ENCODE measurements at places on chromosomes 3 and 15. TPM values are rescaled to one million over a fixed set of nuclear protein-coding genes. Genes with fewer than 3 reads are reported as not detected.
A peak's percentile ranks its signal among the peaks of the same experiment; 100 is the strongest.

The CACNA2D2 gene
- total RNA-seq, result 5.8 TPM

The WDR93 gene
- not detected for total RNA-seq

The PLOD2 gene
- 78.8 TPM for total RNA-seq

The PLA2G4F gene
- total RNA-seq, result 45.2 TPM

The STX19 gene
- 13.0 TPM for total RNA-seq

DNA sequence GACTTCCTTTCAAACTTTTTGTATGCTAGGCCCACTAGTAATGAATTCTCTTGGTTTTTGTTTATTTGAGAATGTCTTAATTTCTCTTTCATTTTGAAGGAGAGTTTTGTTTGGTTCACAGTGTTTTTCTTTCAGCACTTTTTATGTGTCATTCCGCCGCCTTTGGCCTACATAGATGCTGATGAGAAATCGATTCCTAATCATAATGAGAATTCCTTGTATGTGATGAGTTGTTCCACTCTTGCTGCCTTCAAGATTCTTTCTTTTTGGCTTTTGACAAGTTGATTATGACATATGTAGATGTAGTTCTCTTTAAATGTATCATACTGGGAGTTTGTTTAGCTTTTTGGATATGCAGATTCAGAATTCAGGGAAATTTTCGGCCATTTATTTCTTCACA, 35.5 kb downstream of the CERS3 start:
- no peak overlapping the region for H3K27ac ChIP-seq
- no peaks in the 10 kb centered on the region for H3K36me3 ChIP-seq
- no peaks in the 10 kb centered on the region for H3K27me3 ChIP-seq
- DNase-seq, result no peak

DNA sequence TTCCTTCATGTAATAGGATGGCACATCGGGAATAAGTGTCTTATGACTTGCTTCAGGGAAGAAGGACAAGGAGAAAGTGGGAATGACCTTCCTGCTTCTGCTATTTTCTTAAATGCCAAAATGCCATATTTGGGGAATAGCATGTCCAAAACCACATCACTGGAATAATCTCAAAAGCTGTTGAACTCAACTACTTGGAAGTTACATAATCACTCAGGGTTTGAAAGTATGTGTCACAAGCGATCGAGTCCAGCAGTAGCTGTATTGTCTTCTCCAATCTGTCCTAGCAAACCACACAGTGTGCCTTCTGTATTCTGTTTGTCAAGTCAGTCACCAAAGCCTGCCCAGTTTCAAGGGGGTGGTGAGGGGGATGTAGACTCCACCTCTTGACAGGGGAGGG, 58.3 kb upstream of the GADL1 start:
- H3K27ac ChIP-seq, result no peak overlapping the region
- no peak overlapping the region for H3K4me3 ChIP-seq
- DNase-seq, result no peak
- H3K27me3 ChIP-seq, result no peaks in the 10 kb centered on the region
- H3K4me1 ChIP-seq, result no peaks in the 10 kb centered on the region
- no peaks in the 10 kb centered on the region for H3K36me3 ChIP-seq

DNA sequence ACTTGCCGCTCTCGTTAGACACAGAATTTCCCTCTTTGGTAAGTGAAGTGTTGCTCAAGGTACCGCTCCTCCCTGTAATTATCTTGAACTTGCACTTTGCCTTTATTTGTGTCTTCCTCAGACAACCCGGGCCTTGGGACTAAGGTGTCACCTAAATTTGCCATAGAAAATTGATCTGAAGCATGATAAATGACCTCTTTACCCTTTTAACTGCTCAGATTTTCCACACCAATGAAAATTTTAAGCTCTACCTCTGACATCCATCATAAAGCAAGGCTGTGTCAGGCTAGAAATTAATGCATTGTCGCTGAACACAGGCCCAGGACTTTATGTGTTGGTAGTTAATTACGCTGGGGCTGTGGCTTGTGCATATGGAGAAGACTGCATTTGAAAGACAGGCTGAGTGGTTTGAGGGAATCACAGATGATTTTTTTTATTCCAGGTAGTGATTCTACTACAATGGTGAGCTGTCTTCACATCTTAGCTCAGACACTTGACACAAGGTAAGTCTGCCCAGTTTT, 199.6 kb upstream of the CHRM5 start:
- H3K27me3 ChIP-seq, result no peaks in the 10 kb centered on the region
- no peak overlapping the region for H3K27ac ChIP-seq
- no peaks in the 10 kb centered on the region for H3K4me1 ChIP-seq
- DNase-seq, result no peak
- no peaks in the 10 kb centered on the region for H3K36me3 ChIP-seq

GRCh38 chr3:11570789-11571495, 72.8 kb downstream of the VGLL4 start:
- H3K27ac ChIP-seq, result no peak overlapping the region
- no peaks in the 10 kb centered on the region for H3K27me3 ChIP-seq
- H3K4me1 ChIP-seq, result peaks cover 10% of the 10 kb centered on the region
- no peaks in the 10 kb centered on the region for H3K36me3 ChIP-seq
- H3K4me3 ChIP-seq, result no peak overlapping the region

DNA sequence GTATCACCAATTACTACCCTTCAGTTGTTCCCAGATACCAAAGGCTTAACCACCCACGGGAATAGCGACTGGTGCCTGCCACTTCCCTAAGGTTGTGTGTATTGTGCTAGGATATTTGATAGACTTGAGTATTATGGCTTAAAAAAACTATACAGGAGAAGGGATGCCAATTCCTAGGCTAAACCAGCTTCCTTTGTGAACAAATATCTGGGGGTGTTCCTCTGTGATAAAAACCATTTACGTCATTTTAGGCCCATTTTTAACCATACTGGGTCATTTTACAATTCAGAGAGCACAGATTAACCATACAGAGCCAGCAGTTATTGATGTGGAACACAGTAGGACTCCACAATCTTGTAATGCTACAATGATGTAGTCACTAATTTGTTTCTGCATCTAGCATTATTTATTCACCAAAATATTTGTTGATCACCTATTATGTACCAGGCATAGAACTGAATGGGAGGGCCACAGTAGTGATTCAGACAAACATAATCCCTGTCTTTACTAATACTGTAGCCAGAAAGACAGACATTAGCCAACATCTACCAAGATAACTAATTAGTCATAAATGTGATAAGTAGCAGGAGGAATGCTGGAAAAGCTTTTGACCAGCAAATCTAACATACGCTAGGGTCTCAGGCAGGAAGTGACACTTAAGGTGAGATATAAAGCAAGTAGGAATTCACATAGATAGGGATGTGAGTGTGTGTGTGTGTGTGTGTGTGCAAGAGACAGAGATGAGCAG, 184.8 kb downstream of the MECOM start:
- no peaks in the 10 kb centered on the region for H3K27me3 ChIP-seq
- no peaks in the 10 kb centered on the region for H3K4me1 ChIP-seq
- H3K4me3 ChIP-seq, result no peak overlapping the region
- no peak for DNase-seq

DNA sequence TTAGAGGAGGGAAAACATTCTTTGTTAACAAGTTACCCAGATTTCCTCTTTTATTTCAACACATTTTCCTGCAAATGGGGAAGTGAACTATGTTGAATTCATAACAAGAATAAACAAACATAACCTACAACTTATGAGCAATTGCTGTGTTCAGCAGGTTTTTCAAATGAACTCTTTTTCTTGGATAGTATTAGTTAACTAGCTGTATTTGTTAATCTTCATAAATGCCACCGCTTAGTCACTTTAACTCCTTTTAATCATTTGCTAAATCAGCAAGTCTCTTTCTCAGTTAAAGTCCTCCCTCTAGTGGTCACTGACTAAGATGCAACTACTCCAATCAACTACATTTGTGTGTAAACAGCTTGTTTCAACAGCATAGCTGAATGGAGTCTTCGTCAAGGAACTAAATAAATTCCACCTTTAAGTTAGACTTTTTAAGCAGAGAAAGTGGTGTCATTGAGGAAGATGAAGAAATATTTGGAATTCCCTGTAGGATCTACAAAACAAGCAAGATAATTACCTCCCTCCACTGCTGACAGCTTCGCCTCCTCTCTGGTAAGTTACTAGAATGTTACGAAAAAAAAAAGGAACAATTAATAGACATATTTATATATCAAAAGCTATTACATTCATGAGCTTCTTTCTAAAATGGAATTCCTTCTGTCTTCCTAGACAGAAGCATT, 1122.0 kb downstream of the ROBO1 start:
- no peak overlapping the region for H3K27ac ChIP-seq
- no peak overlapping the region for H3K4me3 ChIP-seq
- H3K4me1 ChIP-seq, result no peaks in the 10 kb centered on the region
- no peaks in the 10 kb centered on the region for H3K36me3 ChIP-seq
- H3K27me3 ChIP-seq, result no peaks in the 10 kb centered on the region

GRCh38 chr3:17340693-17341092, 401.7 kb downstream of the TBC1D5 start:
- no peak for DNase-seq
- H3K27ac ChIP-seq, result no peak overlapping the region
- no peaks in the 10 kb centered on the region for H3K27me3 ChIP-seq
- no peak overlapping the region for H3K4me3 ChIP-seq
- no peaks in the 10 kb centered on the region for H3K4me1 ChIP-seq
- H3K36me3 ChIP-seq, result no peaks in the 10 kb centered on the region

DNA sequence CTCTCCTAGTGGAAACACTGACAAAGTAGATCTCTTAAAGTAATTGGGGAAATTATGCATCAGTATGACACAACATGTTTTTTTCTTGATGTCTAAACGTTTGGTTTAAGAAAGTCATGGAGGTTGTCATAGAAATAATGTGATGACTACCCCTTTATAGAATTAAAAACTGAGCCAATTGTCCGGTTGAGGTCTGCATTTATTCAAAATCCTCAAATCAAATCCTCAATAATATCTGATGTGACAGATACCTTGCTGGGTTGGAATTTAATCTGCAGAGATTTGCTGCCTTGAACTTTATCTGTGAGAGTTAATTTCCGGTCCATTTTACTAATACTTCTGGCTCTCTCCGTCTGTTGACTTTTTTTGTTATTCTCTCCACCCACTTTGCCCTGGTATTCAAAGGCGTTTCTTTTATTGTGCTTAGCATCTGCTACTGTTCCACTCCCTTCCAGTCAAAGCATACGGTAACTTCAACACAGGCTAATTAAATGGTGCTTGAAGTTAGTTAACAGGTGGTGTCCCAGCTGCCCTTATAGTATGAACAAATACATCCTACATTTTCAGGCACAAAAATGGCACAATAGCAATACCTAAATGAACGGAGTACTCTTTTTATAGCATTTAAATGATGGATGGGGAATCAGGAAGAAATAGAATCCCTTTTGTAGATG, 628.3 kb downstream of the ROBO1 start:
- no peaks in the 10 kb centered on the region for H3K4me1 ChIP-seq
- H3K4me3 ChIP-seq, result no peak overlapping the region
- H3K27ac ChIP-seq, result no peak overlapping the region
- no peaks in the 10 kb centered on the region for H3K27me3 ChIP-seq
- no peaks in the 10 kb centered on the region for H3K36me3 ChIP-seq

GRCh38 chr3:156674911-156675829, 780 bp downstream of the TIPARP start:
- peak; percentile 79 for DNase-seq
- H3K4me1 ChIP-seq, result peaks cover 25% of the 10 kb centered on the region
- H3K36me3 ChIP-seq, result no peaks in the 10 kb centered on the region
- no peaks in the 10 kb centered on the region for H3K27me3 ChIP-seq

GRCh38 chr3:126962756-126963155, 20.2 kb upstream of the PLXNA1 start:
- no peaks in the 10 kb centered on the region for H3K36me3 ChIP-seq
- no peak overlapping the region for H3K27ac ChIP-seq

GRCh38 chr15:98743177-98743576, 94.8 kb downstream of the IGF1R start:
- no peak for DNase-seq
- H3K4me1 ChIP-seq, result no peaks in the 10 kb centered on the region
- H3K4me3 ChIP-seq, result no peak overlapping the region
- no peak overlapping the region for H3K27ac ChIP-seq
- H3K36me3 ChIP-seq, result no peaks in the 10 kb centered on the region
- no peaks in the 10 kb centered on the region for H3K27me3 ChIP-seq

DNA sequence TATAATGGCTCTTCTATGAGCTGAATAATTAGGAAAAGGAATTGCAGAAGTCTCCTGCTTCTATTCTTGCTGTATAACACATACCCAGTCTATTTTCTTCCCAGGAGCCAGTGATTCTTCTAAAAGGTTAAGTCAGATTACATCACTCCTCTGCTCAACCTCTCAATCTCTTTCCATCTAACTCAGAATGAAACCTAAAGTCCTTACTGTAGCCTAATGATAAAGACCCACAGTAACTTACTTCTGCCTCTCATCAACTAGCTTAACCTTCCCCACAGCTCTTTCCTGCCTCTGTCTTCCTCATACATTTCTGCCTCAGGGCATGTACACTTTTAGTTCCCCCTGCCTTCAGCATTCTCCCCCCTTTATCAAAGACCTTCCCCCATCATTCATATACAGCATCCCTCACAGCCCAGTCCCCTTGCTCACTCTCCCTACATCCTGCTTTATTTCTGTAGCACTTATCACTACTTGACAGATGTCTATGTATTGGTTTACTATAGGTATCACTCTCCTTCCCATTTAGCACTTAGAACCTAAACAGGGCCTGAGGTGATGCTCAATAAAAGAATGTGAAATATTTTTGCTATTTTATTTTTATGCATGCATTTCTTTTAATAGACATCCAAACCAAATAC, 28.5 kb upstream of the CMTM6 start:
- no peak overlapping the region for H3K27ac ChIP-seq
- DNase-seq, result no peak
- H3K27me3 ChIP-seq, result no peaks in the 10 kb centered on the region
- no peaks in the 10 kb centered on the region for H3K36me3 ChIP-seq
- H3K4me1 ChIP-seq, result no peaks in the 10 kb centered on the region

GRCh38 chr3:37630441-37630840, 231.2 kb upstream of the CTDSPL start:
- H3K4me3 ChIP-seq, result no peak overlapping the region
- H3K27ac ChIP-seq, result no peak overlapping the region
- H3K27me3 ChIP-seq, result no peaks in the 10 kb centered on the region
- no peaks in the 10 kb centered on the region for H3K4me1 ChIP-seq
- H3K36me3 ChIP-seq, result no peaks in the 10 kb centered on the region
- DNase-seq, result no peak

GRCh38 chr3:43286115-43286840, at the start of gene SNRK:
Gene SNRK, plus strand, starts transcription at chr3:43286540. Its CDS starts 16,664 bp downstream, at chr3:43303204.
- peak within 1 kb of the TSS; percentile 95 for H3K4me3 ChIP-seq
- peak; percentile 90 for DNase-seq
- H3K27ac ChIP-seq, result peak within 1 kb of the TSS; percentile 95
- H3K36me3 ChIP-seq, result no peaks in the 10 kb centered on the region
- H3K4me1 ChIP-seq, result no peaks in the 10 kb centered on the region

DNA sequence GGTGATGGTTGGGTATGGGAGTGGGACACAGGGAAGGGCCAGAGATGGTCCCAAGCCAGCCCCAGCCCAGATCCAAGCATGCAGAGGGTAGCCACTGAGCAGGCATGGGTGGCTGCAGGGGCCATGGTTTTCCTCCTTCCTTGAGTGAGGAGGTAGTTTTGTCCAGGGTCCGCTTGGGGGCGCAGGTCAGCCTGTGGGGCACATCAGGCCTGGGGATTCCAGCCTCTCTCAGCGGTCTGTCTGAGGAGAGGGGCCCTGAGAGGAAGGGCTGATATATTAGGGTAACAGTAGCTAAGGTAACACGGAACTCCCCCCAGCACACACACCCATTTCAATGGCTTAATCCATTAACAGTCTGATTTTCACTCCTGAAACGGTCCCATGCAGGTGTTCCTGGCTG, 22.7 kb upstream of the LCTL start:
- H3K36me3 ChIP-seq, result no peaks in the 10 kb centered on the region
- H3K27ac ChIP-seq, result no peak overlapping the region
- H3K27me3 ChIP-seq, result no peaks in the 10 kb centered on the region

GRCh38 chr3:14503033-14503705, 37.0 kb downstream of the GRIP2 start:
- H3K27me3 ChIP-seq, result no peaks in the 10 kb centered on the region
- no peaks in the 10 kb centered on the region for H3K4me1 ChIP-seq
- no peak for DNase-seq
- no peak overlapping the region for H3K4me3 ChIP-seq
- no peaks in the 10 kb centered on the region for H3K36me3 ChIP-seq
